Stimulated activated CD8-positive, alpha-beta memory T cell treated with anti-CD3 and anti-CD28 coated beads, Interleukin-12 subunit alpha, Interleukin-12 subunit beta, amount 100 ng/mL, for 1 hour (primary cell): ENCODE measurements at places on chromosomes 3 and 15.

DNA sequence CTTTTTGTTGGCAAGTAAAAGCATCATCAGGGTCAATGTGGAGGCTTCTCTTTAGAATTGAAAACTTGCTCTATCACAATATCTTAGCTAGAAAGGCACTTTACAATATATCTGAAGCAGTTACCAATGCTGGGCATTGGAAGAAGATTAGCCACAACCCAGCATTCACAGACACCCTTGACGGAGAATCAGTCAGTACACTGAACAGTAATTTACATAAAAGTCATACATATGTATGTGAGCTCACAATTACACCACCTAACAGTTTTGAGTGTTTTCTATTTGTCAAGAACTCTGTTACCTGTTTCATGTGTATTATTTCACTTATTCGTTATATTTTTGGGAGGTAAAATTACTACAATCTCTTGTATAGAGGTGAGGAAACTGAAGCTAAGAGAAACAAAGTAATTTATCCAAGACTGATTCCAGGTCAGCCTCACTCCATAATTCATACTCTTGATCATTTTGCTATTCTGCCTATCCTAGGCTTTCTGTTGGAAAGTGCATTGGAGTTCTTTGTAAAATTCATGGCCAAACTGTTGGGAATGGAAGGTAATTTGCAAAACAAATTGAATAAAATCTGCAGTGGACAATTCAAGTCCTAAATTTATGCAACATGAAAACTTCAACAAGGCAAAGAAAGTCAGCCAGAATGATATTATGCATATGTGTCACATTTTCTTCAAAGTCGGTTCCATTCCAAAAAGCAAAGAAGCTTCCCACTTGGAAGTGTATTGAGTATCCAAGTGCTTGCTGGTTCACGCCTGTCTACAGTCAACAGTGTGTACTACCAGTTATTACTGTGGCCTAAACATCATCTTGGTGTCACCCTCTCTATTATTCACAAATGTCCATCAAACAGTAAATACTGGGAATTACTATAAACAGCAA, 223.7 kb upstream of the SEMA6D start:
- no peak for DNase-seq

DNA sequence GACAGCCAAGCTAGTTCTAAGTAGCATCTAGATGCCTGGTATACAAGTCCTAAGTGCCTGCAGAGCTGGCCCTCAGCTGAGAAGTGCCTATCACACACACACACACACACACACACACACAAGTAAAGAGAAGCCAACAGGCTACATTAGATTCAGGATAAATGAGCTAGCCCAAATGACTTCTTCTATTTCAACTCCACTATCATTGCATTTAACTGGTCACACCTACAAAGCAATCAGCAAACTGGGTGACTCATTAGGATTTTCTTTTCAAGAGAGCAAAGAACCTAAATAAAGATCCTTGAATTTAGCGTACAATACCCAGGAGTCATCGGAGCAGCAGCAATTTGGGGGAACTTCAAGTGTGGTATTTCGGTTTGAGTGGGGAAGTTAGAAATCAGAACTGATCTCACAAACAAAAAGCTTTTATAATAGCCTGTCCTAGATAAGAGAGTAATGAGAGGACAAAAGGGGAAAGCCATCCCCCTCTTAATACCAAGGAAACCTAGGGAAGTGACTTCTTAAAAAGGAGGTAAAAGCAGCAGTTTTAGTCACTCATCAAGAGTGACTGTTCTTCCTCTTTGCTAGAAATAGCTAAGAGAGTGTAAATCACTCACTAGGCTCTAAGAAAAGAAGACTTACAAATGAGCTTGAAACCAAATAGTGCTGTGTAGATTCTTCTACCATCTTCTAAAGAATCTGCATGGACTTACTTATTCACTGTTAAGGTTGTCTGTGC, 112.7 kb downstream of the TNIK start:
- DNase-seq = no peak

GRCh38 chr3:86794361-86795065, 196.4 kb downstream of the VGLL3 start:
- no peak for DNase-seq

DNA sequence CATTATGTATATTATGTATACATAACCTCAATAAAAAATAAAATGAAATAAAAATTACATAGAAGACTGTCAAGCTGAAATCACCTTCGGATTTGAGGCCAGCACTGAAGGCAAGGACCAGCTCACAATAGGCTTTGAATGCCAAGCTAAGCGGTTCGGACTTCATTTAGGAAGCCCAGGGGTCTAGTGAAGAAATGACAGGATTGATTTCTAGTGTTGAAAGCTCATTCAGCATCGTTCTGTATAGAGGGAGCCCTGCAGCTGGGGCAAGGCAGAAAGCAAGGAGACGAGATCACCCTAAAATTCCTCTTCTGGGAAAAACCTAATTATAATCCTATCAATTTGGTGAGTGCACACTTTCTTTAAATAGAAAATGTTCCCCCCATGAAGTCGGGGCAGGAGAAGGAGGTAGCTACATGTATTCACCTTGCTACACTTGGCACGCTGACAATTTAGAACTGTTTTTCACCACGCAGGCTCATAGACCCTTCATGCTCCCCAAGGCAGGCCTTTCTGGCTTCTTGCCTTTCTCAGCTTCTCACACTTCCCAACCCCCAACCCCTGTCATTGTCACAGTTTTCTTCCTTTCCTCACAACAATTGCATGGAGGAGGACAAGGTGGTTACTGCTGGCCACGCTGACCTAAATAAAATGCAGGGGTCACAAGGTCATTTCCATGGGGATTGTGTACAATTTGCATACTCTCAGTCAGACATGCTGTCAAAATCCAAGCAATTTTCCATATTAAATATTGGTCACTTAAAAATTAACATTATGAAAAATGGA, 44.4 kb upstream of the SSR3 start:
- DNase-seq = no peak

DNA sequence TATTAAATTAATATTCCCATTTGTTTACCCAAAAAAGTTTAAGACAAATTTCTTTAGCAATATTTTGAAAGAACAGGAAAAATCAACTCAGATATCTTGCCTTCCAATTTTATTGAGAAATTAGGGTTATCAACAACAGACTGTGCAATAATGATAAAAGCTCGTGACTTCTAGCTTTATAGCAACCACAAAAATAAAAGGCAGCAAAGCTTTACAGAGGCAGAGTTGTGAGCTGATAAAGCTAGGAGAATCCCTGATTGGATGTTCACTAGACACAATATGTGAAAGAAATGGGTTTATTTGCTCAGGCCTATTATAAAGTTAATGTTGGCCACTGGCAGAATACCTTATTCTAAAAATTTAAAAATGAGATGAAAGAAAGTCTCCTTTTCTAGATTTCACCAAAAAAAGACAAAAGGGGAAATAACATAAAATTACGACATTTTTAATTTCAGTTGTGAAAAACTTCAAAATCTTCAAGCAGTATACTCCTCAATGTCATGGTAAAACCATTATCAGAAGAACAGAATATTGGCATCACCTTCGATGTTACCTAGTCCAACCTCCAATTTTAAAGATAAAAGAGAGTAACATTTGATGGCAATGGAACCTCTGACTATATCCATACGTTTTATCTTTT, 2.8 kb downstream of the VPS13C start:
- no peak for DNase-seq

DNA sequence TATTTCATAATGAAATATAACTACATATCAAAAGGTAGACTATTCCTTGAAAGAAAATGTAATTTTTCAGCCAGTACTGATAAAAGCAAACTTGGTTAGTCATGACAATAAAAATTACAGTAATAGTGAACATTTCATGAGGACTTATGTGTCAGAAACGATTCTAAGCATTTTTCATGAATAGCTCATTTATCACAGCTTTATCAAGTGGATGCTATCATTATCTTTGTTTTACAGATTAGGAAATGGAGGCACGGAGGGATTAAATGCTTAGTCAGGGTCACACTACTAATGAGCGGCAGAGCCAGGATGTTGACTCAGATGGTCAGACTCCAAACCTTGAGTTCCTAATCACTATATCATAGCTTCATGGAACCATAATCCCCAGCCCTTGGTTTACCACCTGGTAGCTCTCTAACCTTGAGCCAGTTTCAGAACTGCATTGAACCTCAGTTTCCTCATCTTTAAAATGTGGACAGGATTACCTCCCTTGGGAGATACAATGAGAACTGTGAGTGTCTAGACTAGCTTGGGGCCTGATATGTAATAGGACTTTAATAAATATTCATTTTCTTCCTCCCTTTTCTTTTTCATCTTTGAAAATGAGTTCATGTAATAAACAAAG, 85.4 kb downstream of the TNIK start:
- no peak for DNase-seq

DNA sequence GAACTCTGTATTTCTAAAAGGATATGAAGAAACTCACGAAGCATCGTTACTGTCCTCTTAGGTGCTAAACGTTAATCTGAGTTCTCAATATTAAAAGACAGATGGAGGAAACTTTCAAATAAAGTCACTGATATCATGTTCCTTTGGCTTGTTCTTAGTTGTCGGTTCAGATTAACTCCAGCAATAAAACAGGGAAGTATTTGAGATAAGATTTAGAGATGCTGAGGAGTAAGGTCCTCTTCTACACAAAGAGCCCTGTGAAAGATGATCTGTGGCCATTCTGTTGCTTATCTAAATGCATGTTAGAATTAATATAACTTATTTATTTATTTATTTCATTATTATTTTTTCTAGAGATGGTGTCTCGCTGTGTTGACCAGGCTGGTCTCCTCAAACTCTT, 19.2 kb downstream of the AKAP13 start:
- no peak for DNase-seq

DNA sequence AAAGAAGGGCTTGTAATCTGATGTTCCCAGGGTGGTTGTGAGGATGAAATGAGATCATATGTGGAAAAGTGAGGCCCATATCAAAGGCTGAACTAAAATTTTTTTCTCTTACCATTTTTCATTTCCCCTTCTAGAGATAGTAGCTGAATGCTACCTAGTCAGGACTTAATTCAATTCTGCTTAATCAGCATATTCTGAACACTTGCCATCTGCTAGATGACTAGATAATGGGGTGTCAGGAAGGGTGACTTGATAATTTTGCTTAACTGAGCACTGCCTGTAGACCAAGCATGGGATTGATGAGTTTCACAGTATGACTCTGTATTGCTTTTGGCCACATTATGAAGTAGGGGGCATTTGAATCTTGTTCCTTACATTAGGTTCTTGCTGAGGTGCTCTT, 136.2 kb downstream of the CHST2 start:
- DNase-seq = no peak

DNA sequence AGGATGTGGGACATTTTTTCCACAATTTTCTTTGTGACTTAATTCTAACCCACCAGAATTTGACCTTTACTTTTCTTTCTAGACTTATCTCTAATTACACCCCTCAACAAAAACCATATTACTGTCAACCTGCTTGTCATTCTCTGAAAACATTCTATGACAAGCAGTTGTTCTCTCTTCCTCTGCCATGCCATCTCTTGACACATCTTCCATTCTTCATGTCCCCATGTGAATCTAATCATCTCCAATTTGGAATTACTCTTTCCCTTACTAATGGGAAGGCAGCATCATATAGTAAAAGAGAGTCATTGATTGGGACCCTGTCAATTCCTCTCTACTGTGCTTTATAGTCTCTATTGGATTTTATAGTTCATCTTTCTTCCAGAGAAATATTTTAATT, 61.3 kb upstream of the P2RY1 start:
- DNase-seq = no peak

DNA sequence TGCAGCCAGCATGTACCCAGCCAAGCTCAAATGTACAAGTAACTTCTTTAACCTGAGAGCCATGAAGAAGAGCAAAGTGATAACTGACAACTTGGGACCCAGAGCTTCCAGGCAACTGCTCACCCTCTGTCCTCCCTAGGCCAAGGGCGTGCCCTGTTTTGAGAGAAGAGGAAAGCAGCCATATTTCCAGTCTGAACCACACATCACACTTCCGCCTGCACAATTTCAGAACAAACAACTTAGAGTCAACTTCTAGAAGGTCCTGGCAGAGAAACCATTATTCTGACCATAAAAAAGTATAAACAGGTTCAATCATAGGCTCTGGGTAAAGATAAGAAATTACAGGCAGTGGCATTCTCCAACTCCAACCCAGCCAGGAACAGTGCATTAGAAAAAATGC, 50.1 kb downstream of the ITGB5 start:
- DNase-seq = no peak

DNA sequence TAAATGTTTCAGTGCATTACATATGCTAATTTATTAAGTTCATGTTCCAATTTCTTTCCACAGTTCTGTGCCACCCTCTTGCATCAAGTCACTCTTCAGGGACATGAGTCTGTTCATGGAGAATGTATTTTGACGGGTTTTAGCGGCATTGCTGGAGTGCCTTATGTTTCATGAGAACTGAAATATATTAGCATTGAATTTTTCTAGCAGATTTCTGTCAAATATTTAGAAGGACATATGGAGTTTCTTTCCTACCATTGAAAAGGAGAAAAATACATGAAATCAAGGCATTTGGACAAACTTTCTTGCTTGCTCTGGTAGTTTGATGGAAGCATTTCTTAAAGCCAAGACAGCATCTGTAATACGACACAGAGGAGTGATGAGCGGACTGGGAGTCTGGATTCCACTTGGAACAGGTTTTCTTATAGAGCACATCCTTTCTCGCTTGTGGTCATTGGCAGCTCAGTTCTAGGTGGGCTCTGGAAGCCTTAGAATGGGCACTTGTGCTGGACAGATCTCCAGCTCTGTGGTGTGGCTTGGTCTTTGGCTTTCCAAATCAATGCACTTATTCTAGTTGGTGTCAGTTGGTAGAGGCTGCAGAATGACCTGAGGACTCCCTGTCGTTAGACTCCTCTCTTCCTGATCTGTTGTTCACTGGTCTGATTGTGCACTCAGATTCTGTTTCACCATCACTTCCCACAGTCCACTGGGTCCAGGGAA, 84.6 kb upstream of the EIF1B start:
- no peak for DNase-seq

GRCh38 chr3:152307829-152308474, 39.2 kb downstream of the MBNL1 start:
- no peak for DNase-seq

- DNase-seq = no peak
These were observed 38.4 kb downstream of the MAP2K1 start for GRCh38 chr15:66424963-66425612.

GRCh38 chr15:32701863-32702262, 15.9 kb upstream of the GREM1 start:
- no peak for DNase-seq
